ENCODE measurements at places on chromosomes 6 and 20. TPM values are rescaled to one million over a fixed set of nuclear protein-coding genes. Genes with fewer than 3 reads are reported as not detected.

- DNase-seq, result no peak
Measured at GRCh38 chr20:61554617-61555016, 302.6 kb downstream of the CDH4 start.

DNA sequence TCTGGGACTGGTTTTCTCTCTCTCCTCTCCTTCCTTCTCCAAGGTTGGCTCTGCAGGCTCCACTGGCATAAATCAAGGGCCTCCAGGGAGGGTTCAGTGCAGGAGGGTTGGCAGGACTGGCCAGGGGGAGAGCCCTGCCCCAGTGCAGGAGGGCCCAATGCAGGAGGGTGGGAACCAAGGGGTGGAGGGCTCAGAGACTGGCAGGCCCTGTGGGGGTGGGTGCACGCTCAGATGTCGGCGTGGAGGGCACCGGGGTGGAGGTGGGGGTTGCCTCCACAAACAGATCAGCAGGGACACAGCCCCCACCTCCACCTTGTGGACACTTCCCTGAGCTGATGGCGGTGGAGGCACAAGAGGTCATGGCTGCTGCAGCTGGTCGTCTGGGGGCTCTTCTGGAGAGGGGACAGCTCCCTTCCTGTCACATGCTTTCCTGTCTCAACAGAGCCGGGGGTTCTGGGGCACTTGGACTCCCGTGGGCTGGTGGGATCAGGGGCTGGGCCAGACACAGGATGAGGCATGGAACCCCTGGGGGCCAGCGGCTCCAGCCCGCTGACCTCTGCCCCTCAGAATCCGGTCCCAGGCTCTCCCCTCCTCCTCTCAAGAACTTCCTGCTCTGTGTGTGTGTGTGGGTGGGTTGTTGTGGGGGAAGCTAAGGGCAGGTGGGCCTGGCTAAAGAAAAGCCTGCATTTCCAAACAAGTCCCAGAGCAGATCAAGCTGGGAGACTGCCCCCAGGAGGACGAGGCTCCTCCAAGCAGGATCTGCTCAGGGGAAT lies 2.7 kb upstream of the ABHD16B start:
- peak; percentile 77 for DNase-seq

DNA sequence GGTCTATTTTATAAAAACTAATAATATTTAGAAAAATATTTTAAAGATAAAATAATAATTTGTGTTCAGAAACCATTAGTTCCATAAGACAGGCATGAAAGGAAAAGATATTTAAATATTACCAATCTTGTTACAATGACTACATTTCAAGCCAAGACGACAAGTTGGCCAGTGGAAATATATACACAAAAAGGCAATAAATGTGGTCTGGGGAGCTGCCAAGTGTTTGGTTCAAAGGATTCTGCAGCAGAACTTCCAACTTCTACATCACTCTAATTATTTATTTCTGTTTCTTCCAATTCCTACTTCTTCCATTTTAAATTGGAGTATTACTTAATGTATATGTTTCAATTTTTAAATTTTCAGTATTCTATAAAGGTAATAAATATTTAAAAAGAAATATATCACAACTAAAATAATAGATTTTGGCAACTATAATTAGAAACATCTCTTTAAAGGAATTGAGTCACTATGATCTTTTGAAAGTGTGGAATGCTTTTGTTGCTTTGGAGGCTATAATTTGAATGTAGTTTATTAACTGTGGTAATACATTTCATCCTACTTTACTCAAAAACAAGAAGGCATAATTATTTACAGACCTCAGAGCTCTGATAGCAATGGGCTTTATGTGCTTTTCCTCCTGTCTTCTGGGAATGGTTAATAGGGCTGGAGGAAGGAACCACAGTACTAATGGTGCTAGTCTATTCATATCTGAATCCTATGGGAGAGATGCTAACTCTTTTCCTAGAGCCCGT lies 129.7 kb upstream of the FAM184A start:
- DNase-seq, result no peak

GRCh38 chr20:11445161-11445560 lies 472.5 kb upstream of the BTBD3 start:
- DNase-seq, result no peak

Gene SLC17A3
- polyA plus RNA-seq, result not detected

Gene CPNE5
- polyA plus RNA-seq, result 1.5 TPM
